ENCODE measurements at places on chromosomes 3 and 15. TPM values are rescaled to one million over a fixed set of nuclear protein-coding genes. Genes with fewer than 3 reads are reported as not detected.

GRCh38 chr15:68312701-68313204, 35.2 kb downstream of the FEM1B start:
- no peak for DNase-seq

GRCh38 chr15:59687836-59688235, 1.3 kb downstream of the BNIP2 start:
- DNase-seq = peak; percentile 57

DNA sequence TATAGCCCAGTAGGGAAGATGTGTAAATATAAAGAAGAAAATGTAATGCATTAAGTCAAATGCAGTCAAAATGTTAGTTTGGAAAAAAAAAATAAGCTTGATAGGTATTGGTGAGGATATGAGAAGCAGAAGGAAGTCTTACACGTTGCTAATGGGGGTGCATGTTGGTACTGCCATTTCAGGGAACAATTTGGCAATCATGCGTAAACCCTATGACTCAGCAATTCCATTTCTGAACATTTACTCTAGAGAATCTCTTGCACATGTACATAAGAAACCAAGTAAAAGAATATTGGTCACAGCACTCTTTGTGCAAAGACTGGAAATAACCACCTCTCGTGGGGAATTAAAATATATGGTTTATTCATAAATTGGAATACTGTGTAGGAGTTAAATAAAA, 35.5 kb upstream of the TIMP4 start:
- DNase-seq = peak; percentile 86

DNA sequence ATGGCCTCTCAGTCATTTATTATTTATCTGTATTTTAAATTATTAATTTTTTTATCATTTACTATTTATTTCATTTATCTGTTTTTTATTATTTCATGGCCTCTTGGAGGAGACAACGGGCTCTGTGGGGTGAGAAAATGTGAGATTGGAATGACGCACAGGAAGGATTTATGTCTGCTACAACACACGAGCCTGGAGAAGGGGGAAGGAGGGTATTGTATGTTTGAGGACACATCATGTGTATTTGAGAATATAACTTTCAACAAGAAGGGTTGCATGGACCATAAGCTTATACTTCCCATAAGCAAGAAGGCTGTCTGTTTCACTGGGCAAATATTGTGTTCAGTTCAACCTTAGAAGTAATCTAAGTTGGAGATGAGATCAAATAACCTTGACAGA, 31.7 kb downstream of the LSM3 start:
- DNase-seq = no peak

DNA sequence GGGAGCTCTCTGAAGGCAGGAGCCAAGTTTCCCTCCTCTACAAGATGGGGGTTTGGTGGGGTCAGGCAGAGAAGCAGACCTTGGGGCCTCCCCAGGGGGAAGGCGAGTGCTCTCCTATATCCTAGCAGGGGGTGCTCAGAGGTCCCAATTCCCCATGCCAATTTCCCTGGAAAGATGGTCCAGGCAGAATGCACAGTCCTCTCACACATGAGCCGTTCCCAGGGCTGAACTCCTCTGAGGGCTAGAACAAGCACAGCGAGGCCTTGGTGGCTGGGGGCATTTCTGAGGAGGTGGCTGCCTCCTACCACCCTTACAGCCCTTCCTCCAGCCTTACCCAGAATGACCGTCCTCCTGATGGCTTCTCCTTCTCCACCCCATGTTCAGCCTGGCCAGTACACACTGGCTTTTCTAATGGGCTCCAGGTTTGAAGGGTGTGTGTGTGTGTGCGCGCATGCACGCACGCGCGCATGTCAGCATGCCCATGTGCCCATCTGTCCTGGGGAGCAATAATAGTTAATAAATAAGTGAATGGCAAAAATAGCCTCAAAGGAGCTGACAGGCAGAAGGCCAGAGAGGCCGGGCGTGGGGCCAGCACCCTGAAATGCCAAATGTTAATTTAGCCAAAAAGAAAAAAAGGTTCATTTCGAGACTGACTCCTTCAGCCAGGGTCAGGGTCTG, 24.4 kb downstream of the ADCY5 start:
- DNase-seq = no peak

DNA sequence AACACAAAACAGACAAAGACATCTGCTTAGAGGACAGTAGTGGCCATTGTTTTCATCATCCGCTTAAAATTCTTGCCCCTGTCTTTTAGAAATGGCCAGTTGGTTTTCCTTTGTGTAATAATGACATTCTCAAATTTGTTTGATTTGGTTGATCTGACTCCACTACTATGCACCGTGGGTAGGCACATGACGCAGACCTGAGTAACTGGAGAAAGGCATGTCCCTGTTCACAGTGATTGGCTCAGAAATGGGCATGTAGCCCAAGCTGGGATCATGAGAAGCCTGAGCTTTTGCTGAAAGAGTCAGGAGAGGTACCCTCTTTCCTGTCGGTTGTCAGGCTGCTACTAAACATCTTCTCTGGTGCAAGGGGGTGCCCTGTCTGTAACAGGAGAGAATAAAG, 36.6 kb upstream of the MAGI1 start:
- no peak for DNase-seq

DNA sequence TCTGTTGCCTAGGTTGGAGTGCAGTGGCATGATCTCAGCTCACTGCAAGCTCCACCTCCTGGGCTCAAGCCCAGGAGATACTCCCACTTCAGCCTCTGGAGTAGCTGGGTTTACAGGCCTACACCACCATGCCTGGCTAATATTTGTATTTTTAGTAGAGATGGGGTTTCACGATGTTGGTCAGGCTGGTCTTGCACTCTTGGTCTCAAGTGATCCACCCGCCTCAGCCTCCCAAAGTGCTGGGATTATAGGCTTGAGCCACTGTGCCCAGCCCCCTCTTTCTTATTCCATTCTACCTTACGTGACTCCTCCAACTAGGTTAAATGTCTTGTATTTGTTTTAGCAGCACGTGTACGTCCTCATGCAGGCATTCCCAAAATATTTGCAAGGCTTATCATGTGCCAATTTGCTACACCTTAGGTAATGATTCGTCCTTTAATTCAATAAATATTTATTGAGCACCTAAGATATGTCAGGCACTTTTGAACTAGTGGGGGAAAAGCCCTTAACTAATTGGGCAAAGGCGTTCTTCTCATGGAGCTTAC, 14.9 kb upstream of the MAGI1 start:
- no peak for DNase-seq

DNA sequence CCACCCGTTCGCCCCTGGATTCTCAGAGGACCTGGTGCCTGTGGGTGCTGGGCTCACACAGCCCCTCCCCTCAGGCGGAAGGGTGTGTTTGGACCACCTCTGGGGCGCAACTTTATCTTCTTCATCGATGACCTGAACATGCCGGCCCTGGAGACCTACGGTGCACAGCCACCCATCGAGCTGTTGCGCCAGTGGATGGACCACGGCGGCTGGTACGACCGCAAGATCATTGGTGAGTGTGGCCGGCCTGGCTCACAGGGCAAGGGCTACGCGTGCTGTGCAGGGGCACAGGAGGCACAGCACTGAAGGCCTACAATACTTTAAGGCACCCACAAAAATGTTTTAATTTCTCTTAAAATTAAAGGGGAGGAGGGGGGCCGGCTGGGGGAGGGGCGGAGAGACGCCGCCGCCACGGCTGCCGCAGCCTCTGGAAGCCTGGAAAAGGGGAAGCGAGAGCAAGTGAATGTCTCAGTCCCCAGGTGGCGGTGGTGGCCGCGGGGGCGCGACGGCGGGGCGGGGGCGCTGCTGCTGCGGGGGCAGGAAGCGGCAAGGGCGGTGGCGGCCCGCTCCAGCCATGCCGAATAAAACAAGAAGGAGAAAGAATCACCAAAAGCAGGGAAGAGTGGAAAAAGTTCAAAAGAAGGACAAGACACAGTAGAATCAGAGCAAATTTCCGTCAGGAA, 56.8 kb downstream of the DNAH1 start:
- peak; percentile 64 for DNase-seq

DNA sequence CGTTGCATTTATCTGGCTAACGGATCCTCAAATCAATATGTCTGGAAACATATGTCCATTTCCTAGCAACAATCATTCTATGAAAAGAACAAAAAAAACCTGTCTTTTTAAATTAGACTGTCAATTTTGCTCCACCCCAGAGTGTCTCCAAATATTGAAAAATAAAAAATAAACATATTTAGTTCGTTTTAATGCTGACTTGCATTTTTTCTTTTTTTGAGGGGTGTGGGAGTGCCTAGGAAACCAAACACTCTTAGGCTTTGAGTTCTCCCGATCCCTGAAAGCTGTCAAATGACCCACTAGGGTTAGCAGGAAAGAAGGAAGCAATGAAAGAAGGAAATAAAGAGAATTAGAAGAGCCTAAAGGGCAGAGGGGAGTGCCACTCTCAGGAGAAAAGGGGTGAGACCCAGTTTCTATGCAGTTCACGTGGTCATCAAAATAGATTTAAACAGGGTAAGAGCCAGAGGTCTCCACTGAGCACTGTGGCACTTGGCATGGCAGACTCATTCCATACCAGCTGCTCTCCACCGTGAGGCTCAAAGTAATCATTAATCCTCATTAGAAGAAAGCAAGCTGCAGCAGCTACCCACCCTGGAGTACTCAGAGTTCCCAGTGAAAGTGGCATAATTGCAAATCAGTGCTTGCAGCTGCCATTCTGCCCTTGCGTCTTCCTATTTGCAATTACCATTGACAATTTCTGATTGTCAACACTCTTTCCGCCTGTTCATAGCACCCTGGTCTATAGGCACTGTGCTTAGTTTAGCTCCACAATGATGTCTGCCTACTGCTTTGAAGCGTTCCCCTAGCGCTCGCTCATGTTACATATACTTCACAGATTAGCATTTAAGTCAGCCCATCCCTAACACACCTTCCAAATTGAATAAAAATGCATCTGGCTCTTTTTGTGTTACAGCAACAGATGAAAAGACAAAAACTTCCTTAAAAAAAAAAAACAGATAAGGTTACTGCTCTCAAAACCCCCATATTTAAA, 32.3 kb downstream of the PDZRN3 start:
- no peak for DNase-seq

GRCh38 chr3:37946531-37946889, 44.1 kb upstream of the VILL start:
- no peak for DNase-seq

DNA sequence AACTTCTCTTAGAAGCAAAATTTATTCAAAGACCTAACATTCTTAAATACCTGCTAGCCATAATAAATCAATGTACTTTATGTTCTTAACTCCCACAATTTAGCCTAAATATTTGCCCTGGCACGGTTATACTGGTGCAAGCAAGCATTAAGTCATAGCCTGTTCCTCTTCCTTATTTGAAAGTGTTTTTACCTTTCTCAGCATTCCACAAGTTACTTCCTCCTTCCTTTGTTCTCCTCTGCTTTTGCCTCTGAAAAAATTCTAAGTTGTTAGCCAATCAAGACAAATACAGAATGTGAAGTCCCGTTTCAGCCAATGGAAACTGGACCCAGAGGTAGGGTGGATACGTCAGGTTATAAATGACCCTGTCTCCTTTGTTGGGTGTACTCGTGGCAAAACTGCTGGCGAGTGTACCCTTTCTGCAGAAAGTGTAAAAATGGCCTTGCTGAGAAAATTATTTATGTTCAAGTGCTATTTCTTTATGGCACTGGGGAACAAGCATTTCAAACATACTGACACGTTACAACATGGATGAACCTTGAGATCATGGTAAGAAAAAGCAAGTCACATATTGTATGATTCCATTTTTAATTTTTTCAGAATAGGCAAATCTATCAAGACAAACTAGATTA, 3.1 kb upstream of the TATDN2 start:
- DNase-seq = no peak

GRCh38 chr15:38636597-38636996, 72.0 kb upstream of the RASGRP1 start:
- no peak for DNase-seq

GRCh38 chr3:188993181-188993580, 178.6 kb upstream of the TPRG1 start:
- no peak for DNase-seq

DNA sequence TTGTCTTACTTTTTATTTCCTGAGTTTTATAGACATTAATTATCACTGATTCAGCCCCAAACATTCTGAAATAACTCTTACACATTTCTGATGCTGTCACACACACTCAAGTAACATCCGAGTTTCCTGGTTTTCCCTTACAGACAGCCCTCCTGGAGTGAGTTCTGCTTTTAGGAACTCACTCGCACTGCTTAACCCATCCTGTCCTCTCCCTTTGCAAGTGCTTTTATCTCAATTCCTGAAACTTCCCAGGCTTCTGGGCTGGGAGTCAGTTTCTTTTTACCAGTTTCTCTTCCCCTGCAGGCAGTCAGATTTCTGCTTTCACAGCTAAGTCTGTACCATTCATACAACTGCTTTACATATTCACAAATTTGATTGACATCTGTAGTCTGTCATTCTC, 15.6 kb upstream of the SH3GL3 start:
- no peak for DNase-seq

DNA sequence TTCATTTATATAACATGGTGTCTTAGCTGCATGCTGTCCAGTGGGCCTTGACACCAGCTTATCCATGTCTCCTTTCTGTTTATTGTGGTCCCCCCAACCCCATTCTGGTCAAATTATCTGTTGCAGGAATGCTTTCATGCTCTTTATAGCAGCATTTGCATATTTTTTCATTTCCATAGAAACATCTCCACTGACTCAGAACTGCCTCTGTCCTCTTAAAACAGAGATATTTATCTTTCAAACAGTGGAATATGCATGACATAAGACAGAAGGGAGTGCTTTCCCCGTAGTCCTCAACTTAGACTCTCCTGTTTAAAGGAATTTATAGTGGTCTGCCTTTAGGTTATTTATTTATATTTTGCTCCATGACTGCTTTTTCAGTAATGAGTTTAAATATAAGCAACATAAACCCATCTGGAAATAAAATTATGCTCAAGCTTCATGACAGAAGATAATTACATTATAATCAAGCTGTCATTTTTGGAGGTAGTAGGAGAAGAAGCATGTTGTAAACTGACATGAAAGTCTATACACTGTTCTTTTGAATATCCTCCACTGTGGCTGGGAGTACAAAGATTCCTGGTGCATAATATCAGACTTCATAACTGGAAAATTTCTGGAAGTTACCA, 179.5 kb upstream of the CD96 start:
- no peak for DNase-seq

- DNase-seq = no peak
Observed at GRCh38 chr3:144868506-144868905, 896.9 kb downstream of the DIPK2A start.

DNA sequence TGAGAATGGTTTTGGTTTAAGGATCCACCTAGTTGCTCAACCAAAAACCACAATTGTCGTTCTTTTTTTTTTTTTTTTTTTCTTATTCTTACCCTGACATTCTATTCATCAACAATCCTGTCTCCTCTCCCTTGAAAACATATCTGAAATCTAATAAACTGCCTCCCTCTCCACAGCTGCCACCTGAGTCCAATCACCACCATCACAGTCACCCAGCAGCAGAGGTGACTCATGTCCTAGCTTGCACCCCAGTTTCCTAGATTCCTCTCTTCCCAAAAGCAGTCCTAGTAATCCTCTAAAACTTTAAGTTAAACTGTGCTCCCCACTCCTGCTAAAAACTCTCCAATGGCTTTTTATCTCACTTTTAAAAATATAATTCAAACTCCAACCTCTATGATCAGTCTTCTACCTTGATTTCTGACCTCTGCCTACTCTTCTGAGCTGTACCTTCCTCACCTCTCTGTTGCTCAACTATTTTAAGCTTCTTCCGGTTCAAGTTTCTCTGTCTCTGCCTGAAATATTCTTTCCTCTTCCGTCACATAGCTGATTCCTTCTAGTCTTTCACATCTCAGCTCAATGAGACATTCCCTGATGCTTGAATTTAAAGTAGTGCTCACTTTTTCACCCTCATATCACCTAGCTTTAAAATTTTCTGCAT, 33.7 kb upstream of the RBMS3 start:
- DNase-seq = no peak

IQCB1 gene
- 22.6 TPM for total RNA-seq

SPESP1 gene
- 0.81 TPM for total RNA-seq

FBXW12 gene
- total RNA-seq = under 0.01 TPM

SMAD6 gene
- 3.2 TPM for total RNA-seq

LOXL1 gene
- 12.9 TPM for total RNA-seq

MYL3 gene
- total RNA-seq = not detected

IGF2BP2 gene
- 39.6 TPM for total RNA-seq

Data from hematopoietic multipotent progenitor cell (in vitro differentiated cells).